Stimulated activated CD4-positive, alpha-beta T cell treated with anti-CD3 and anti-CD28 coated beads, Interleukin-12 subunit alpha, Interleukin-12 subunit beta, amount 100 ng/mL, for 24 hours (primary cell): ENCODE measurements at places on chromosomes 3 and 15.

DNA sequence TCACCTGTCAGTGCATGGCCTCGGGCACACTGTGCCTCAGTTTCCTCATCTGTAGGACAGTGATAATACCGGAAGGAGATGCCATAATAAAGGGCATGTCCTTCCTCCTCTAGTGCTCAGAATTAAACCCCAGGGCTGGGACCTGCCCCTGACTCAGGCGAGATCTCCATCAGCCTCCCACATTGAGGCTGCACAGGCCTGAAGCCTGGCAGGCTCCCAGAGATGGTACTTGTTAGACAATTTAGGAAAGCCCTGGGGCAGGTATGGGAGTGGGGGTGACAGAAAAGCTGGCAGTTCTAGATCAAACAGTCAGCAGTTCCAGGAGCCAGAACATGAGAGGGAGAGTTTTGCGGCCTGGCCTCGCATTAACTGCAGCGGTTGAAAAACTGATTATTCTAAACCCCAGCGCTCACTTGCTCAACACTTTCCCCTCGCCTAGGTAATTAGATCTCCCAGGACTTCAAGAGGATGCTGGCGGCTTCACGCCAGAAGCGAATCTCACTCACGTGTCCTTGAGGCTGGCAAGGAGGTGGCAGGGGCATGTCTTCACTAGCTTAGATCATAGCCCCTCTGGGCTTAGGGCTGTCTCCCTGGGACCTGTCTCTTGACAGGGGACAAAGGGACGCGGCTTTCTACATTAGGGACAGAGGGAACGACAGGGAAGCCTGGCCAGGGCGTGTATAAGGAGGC lies 73.1 kb downstream of the ATP2B2 start:
- DNase-seq, result no peak

DNA sequence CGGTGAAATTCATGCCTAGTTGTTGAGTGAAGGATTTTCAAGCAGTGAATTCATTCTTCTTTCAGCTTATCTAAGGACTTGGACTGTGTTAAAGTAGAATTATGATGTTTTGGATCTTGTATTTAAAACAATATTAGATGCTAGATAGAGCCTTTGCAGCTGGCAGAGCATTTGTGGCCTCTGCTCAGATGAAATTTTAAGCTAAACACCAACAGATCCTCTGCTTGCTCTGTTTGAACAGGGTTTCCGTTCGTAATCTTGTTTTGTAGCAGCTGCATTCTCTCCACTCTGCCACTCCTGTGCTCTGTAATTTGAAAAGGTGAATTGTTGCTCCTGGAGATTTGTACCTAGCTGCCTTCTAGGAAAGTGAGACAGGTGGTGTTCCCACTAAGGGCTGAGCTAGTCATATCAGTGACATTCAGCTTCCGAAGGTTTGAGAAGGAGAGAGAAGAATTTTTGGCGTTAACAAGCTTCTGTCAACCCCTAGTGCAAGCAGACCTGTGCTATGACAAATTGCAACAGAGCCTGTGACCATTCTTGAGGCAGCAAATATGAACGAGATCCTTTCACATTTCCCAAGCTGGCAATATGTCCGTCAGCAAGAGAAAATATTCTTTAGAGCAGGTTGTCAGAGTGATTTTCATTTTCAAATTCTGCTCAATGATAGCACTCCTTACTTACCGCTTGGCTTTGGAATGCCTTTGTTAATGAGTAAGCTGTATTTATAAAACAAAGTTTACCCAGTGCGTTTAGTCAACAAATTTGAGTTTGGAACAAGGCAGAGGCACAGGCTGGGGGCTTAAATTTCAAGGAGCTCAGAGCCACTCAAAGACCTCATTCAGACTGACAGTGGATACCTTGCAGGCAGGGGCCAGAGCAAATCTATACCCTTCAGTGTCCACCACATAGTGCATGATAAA lies 5.3 kb downstream of the CHST2 start:
- no peak for DNase-seq

GRCh38 chr3:60528651-60529050 lies 722.6 kb downstream of the FHIT start:
- DNase-seq, result no peak

DNA sequence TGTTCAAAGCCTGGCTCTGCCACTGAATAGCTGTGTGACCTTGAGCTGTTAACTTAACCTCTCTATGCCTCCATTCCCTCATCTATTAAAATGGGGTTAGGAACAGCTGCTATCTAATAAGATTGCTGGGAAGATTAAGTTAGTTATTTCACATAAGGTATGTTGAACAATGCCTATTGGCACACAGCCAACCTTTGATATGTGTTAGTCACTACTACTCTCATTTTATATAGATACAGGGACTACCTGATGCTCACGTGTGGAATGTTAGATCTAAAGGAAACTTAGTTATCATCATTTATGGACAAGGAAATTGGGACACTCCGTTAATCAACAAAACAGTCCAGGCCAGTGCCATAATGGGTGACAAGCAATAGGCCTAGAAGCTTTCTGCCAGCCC lies 332.4 kb upstream of the PPP2R3A start:
- no peak for DNase-seq

DNA sequence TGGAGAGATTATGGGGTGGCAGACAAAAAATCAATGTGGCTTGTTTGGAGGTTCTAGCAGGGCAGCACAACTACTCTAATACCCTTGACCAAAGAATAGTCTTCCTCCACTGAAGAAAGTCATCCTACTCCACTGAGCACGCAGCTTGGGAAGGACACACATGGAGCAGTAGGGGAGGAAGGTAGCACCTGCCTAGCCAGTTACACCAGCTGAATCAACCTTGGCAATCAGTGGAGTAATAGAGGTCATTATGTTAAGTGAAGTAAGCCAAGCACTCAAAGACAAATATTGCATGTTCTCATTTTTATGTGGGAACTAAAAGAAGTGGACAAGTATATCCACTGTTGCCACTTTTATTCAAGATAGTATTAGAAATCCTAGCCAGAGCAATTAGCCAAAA lies 555.8 kb upstream of the ALCAM start:
- DNase-seq, result no peak

- no peak for DNase-seq
Measured at GRCh38 chr3:108096532-108097321, 5.9 kb upstream of the CD47 start.

- DNase-seq, result no peak
Measured at GRCh38 chr3:66494959-66495667, 5.7 kb downstream of the LRIG1 start.

DNA sequence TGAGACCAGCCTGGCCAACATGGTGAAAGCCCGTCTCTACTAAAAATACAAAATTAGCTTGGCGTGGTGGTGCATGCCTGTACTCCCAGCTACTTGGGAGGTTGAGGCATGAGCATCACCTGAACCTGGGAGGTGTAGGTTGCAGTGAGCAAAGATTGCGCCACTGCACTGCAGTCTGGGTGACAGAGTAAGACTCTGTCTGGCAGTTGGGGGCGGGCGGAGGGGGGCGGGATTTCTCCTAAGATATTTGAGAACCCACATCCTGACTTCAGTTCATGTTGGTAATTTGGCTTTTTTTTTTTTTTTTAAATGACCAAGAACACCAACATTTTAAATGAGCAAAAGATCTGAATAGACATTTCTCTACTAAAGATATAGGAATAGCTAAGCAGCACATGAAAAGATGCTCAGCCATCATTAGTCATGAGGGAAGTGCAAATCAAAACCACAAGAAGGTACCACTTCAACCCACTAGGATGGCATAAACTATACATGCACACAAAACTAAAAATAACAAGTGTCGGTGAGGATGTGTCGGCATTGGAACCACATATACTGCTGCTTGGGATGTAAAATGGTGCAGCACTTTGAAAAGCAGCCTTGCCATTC lies 75.6 kb upstream of the LMOD3 start:
- DNase-seq, result peak; percentile 48

- no peak for DNase-seq
Measured at GRCh38 chr3:78641703-78642102, 1126.1 kb downstream of the ROBO1 start.

GRCh38 chr3:128998561-128998960 lies 2.5 kb upstream of the EFCC1 start:
- DNase-seq, result no peak

- no peak for DNase-seq
Measured at GRCh38 chr15:60179786-60180391, 175.8 kb downstream of the FOXB1 start.

- DNase-seq, result no peak
Measured at GRCh38 chr3:99741588-99741987, 76.1 kb upstream of the CMSS1 start.

- DNase-seq, result no peak
Measured at GRCh38 chr3:135362889-135363288, 567.8 kb downstream of the EPHB1 start.

DNA sequence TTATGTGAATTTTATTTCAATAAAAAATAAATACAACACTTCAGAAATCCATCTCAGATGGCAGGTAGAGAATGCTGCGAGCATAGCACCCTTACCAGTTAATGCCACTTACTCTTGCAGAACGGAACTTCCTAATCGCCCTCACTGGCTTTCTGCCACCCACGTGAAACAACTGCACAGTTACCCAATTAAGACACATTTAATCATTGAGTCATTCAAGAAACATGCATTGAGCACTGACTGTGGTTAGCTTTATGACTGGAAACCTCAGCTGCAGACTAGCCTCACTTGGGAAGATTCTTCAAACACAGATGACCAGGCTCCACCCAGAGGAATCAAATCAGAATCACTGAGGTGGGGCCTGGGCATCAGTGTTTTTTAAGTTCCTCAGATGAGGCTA lies 5.6 kb upstream of the MFGE8 start:
- no peak for DNase-seq

DNA sequence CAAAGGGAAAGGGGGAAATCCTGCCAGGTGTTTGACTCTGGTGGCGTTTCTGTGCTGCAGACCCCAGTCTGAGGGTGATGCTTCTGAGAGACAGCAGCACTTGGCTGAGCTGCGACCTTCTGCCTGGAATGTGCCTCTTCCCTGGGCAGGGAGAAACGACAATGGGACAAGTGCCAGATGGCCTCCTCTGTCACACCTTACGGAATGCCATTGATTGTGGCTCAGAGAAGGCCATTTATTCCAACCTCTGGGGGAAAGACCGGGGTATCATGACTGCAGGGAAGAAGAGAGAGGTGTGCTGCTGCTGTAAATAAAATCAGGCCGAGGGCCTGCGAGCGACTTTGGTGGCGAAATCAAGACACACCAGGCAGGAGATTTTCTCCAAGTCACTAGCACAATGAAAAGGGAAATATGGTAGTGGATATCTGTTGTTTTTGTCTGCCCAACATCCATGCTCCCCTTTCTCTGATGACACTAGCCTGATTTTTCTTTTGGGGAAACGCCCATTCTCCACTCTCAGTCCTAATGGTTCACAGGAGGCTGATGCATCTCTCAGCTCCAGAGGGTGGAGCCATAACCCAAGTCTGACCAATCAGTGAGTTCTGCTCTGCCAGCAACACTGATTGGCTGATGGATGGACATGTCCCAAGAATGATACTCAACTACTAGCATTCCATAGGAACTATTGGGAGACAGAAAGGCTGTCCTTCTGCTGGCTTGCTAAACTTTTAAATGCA lies 336.1 kb downstream of the FOXP1 start:
- no peak for DNase-seq

GRCh38 chr3:192880313-192880712 lies 37.3 kb downstream of the MB21D2 start:
- DNase-seq, result no peak

GRCh38 chr3:11457135-11457534 lies 184.9 kb downstream of the ATG7 start:
- DNase-seq, result no peak

DNA sequence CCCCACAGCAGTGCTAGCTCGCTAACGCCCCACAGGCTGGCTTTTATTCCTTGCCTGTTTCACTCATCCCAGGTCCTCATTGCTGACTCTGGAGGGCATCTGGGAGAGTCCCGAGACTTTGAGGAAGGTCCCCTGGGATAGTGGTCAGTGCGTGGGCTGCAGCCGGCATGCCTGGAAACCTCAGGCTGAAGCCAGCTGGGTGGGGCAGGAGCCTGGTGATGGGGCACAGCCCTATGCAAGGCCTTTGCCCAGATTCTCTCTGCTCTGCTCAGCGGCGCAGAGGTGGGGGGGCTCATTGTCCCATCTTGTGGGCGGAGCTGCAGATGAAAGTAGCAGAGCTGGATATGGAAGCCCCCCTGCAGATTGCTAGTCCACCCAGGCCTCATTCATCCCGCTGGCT lies 55.7 kb upstream of the SMAD6 start:
- no peak for DNase-seq

- no peak for DNase-seq
Measured at GRCh38 chr3:127954640-127955039, 39.6 kb downstream of the KBTBD12 start.

DNA sequence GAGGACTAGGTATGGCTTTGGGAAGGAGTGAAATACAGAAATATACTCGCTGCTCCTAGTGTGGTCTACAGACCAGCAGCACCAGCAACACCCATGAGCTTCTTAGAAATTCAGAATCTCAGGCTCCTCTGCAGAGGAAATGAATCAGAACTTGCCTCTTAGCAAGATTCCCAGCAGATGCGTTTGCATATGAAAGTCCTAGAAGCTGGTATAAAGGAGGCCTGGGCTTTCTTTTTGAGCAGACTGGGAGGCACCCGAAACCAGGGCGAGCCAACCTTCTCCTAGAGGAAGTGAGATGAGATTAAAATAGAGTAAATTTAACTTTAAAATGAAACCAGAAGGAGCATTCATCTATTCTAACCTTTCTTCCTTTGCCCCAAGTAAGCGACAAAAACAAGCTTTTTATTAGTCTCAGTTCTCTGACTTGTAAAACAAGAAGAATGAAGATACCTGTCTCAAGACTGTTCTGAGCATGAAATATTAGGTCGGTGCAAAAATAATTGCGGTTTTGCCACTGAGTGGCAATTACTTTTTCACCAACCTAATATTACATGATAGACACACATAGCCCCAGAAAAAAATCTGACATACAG lies 140.0 kb downstream of the PDZRN3 start:
- DNase-seq, result no peak

- DNase-seq, result no peak
Measured at GRCh38 chr15:91694131-91694830, 159.2 kb upstream of the SLCO3A1 start.

GRCh38 chr15:36161771-36162212 lies 417.6 kb upstream of the CDIN1 start:
- DNase-seq, result no peak

DNA sequence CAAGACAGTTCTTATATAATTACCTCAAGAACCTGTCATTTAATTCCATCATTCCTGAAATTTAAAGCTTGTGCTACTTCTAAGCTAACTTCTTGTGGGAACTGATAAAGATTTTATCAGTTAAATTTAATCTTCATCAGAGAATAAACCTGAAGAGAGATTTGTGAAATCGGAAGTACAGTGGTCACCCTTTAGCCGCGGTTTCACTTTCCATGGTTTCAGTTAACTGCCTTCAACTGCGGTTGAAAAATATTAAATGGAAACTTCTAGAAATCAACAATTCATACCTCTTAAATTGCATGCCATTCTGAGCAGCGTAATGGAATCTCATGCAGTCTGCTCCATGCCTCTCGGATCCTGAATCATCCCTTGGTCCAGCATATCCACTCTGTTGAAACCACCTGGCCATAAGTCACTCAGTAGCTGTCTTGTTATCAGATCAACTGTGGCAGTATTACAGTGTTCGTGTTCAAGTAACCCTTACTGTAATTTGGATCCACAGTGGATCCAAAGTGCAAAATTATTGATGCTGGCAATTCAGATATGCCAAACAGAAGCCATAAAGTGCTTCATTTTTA lies 626.1 kb downstream of the CADM2 start:
- DNase-seq, result no peak

- no peak for DNase-seq
Measured at GRCh38 chr15:34796847-34797435, 1.6 kb upstream of the ACTC1 start.

- no peak for DNase-seq
Measured at GRCh38 chr3:59824876-59825275, 775.1 kb upstream of the CFAP20DC start.

- DNase-seq, result no peak
Measured at GRCh38 chr3:94481226-94481898, 418.5 kb downstream of the NSUN3 start.

GRCh38 chr3:188246905-188247304 lies 92.9 kb downstream of the LPP start:
- DNase-seq, result no peak
